ENCODE measurements at places on chromosomes 6 and 20.

GRCh38 chr6:29507319-29507718, 19.6 kb upstream of the MAS1L start:
- DNase-seq, result no peak

DNA sequence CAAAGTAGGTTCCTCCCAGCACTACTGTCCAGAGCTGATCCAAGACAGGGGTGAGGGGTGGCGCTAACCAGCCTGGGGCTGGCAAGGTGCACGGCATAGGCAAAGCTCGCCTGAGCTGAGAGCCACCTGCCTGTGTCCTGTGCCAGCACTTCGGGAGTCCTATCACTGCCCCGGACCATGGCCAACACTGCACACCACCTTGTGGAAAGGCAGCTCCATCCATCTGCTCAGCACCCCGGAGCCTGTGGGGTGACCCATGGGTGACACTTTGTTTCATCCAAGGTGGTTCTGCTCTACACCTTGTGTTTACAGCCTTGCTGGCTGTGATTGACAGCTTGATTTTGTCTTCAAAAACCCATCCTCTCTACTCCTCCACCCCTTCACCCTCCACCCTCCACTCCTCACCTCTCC, 32.9 kb upstream of the GATA5 start:
- no peak for DNase-seq

DNA sequence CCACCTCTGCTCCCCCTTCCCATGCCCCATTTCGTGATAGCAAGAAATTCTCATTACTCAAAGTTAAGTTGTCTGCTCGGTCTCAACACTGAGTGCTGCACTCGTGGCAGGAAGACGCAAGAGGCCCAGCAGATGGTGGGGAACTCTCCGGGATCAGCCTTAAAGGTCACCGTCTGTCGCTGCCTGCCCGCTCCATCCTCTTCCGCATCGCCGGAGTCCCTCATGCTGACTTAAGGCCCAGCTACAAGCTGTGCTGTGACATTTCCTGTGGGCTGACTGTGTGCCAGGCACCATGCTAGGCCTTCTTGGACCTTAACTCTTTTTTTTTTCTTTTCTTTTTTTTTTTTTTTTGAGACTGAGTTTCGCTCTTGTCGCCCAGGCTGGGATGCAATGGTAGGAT, 17.8 kb downstream of the GRM4 start:
- no peak for DNase-seq

GRCh38 chr6:52352239-52353018, 9.5 kb upstream of the PAQR8 start:
- no peak for DNase-seq

- DNase-seq, result no peak
Observed at GRCh38 chr20:53539516-53539915, 54.1 kb downstream of the ZNF217 start.

GRCh38 chr6:136628996-136629395, 78.8 kb upstream of the MAP7 start:
- no peak for DNase-seq

DNA sequence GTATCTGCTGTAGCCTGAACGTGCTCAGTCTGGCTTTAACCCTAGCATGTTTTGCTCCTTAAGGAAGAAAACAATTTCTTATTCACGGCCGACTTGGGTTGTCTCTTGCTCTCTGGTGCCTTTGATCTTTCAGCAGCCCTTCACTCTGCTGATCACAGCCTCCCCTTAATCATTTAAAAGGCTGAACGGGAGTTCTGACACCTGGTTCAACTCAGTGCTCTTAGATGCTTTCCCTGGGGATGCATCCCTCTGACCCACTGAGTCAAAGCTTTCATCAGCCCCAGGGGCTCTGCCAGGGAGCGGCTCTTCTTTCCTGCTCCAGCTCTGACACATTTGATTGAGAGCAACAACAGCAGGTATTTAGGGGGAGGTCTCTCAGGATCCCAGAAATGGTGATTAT, 79.0 kb upstream of the FYN start:
- no peak for DNase-seq

DNA sequence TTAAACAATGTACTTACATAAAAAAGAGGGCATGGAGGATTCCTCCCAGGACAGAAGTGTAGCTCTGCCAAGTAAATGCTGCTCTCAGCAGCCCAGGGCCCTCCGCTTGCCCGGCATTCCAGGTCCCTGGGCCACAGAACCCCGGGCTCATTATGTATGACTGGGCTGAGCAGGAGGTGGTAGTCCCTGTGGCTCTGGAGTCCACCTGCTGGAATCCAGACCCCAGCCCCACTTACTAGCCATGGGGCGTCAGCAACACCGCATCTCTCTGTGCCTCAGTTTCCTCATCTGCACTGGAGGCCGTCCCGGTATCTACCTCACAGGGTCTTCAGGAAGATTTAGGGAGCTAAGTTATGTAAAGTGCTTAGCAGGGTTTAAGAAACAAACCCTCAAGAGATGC, 55.4 kb downstream of the PSMG4 start:
- no peak for DNase-seq

- DNase-seq, result no peak
Observed at GRCh38 chr6:155980014-155980767, 524.6 kb upstream of the NOX3 start.

- no peak for DNase-seq
Observed at GRCh38 chr20:9214685-9215084, 145.8 kb downstream of the PLCB4 start.

GRCh38 chr6:105886814-105887544, 199.2 kb upstream of the PRDM1 start:
- no peak for DNase-seq

DNA sequence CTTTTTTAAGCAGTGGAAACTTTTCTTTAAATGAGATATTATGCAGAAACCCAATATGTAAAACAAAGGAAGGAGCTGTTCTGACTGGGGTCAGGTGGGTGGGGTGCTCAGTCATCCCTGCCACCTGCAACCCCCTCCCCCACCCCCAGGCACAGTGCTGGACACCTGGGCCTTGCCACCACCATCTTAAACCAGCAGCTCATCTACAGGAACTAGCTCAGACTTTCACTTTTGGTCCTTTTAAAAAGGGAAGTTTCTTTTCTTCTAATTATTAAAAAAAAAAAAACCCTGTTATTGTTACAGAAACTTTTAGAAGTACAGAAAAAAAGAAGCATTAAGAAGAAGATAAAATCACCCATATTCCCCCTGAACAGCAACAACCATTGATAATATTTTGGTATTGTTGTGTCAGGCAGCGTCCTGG, 37.1 kb downstream of the PPP1R16B start:
- DNase-seq, result no peak

DNA sequence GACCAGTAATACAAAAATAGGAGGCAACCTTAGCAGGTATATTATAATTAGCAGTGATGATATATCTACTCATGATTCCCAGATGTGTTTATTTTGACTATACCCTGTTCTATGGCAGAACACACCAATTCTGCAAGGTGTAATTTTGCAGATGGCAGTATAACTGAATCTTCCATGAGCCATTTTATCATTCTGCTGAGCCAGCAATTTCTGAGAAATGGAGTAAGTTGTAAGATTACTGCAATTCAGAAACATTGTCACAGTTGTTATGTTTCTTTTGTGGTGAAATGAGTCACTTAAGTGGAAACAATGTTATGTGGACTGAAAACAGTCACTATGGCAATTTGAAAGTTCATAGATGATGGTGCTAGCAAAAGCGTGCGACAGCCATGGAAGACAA, 63.7 kb upstream of the RIMS1 start:
- DNase-seq, result no peak

DNA sequence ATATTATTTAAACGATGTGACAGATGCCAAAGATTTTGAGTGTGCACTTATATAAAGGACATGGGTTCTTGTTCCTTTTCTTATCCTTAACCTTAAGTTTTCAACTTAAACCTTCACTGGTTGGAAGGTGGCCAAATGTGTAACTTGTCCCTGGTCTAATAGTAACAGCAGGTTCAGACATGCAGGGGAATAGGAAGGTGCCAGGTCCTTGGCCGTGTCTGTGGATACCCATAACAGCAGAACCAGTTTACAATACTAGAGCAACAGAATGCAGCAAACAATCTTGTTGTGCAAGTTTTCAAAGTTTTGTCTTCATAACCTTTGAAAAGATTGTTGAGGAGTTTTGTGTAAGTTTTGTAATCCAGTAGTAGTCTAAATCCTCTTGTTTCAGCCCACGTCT, 4.4 kb downstream of the MYB start:
- DNase-seq, result no peak

GRCh38 chr20:42703744-42704143, 486.0 kb downstream of the PTPRT start:
- DNase-seq, result no peak

DNA sequence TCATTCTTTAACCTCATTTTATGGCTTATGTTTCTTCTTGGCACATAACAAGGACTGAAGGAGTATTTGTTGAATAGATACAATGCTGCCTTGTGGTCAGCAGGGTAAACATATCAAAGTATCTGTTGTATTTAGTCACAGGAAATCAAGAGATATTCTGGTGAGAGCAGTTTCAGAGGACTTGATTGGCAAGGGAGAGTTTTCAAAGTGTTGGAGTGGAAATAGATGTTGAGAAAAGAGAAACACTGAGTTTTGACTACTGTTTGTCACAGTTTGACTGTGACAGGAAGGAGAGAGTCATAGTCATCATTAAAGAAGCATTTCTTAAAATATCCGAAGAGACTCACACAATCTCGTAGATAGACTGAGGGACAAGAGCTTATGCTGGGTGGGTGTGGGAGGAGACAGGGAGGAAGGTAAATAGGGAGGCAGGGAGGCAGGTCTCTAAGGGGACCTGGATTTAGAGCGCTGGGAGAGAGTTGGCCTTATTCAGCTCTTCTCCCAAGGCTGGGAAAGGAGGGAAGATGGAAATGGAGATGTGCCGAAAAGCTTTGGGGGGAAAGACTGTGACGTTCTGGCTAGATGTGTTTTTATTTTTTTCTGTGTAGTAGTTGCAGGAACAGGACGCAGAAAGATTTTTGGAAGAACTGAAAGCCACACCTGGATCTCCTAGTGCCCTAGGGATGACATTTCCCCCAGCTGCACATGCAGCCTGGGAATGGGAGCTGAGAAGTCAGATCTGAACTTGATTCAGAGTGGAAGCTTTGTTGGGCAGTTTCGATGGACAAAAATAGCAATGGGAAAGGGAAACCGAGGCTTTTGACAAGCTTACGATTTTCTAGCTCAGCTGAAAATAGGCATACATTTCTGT, 65.0 kb upstream of the IFNGR1 start:
- no peak for DNase-seq

- DNase-seq, result no peak
Observed at GRCh38 chr6:112874881-112875280, 527.8 kb downstream of the RFPL4B start.

DNA sequence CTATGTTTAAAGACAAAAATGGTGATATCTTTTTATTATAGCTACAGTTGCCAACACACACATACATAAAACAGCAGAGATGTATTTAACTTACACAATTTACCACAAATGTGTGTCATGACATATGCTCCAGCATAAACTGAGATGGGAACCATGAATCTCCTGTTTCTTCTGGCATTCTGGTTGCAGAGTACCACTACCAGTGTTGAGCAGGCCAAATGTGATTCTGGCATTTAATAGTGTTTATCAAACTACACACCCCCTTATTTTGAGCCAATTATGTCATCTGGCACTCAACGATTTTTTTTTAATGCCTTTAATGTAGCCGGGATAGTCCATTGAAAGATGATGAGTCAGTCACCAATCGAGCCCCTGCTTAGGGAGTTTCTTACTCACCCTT, 59.0 kb upstream of the TPD52L1 start:
- DNase-seq, result no peak

GRCh38 chr6:100856146-100856545, 25.0 kb downstream of the ASCC3 start:
- DNase-seq, result no peak

GRCh38 chr6:137489046-137490005, 4.9 kb downstream of the OLIG3 start:
- no peak for DNase-seq

- no peak for DNase-seq
Observed at GRCh38 chr6:148789948-148790347, 43.1 kb downstream of the UST start.

DNA sequence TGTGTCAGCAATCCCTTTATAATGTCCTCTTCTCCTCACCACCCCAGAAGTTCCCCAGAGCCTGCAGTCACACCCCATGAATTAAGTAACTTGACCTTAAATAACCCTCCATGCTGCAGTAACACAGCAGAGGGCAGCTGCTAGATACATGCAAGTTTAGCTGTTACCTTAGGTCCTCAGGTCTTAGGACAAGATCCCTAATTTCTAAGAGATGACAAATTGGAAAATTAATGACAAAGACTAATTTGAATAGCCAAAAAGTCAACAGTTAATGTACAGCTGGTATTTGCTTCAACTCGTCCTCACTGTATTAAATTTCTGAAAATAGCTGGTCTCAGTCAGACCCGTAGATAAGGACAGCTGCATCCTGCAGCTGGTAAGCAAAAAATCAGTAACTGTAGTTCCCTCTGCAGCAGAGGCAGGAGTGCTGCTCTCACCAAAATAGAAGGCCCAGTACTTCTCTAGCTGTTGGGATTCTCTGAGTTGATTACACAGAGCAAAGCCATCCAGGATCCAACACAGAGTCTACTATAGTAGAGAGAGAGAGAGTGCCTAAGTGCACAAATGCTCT, 62.4 kb downstream of the TNFRSF21 start:
- no peak for DNase-seq

GRCh38 chr20:52457826-52458225, 266.2 kb upstream of the ZFP64 start:
- no peak for DNase-seq

- no peak for DNase-seq
Observed at GRCh38 chr6:121365536-121366521, 31.5 kb upstream of the TBC1D32 start.

DNA sequence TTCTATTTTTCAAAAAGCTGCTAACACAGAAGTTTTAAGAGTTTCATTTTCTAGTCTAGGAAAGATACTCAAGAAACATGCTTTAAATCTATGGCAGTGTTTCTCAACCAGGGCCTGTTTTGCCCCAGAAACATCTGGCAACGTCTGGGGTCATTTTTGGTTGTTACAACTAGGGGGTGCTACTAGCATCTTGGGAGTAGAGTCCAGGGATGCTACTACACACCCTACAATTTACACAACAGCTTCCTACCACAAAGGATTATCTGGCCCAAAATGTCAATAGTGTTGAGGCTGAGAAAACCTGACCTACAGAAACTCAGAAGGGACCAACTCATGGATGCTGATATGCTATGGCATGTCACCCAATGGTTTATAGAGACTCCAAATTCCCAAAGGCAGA, 24.4 kb downstream of the SERAC1 start:
- no peak for DNase-seq

DNA sequence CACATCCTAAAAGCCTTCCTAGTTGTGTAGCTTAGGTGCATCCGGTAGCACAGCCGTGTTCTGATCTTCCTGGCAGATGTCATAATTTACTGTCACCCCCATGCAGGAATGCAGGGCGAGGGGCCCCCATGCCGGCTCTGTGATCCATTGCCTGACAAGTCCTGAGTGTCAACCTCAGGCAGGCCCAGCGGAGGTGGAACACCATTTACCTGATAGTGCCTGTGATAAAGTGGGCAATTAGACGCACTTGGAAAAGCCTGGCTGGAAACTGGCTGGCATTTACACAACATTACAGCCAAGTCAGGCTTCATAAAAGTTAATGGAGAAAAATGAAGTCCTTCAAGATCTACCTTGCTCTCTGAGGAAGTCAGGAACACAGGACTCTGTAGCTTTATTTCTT, 521.4 kb upstream of the JAG1 start:
- no peak for DNase-seq

- DNase-seq, result no peak
Observed at GRCh38 chr20:19498756-19499155, 259.3 kb upstream of the RIN2 start.
